Forelimb muscle (tissue), 1 donor: ENCODE measurements at places on chromosomes 12 and 14. TPM values are rescaled to one million over a fixed set of nuclear protein-coding genes. Genes with fewer than 3 reads are reported as not detected.

GNB3 gene
- 32.4 TPM for polyA plus RNA-seq

TECPR2 gene
- polyA plus RNA-seq: 12.1 TPM

CFAP251 gene
- polyA plus RNA-seq: 1.3 TPM

ANO2 gene
- 4.0 TPM for polyA plus RNA-seq

- DNase-seq: no peak
These were observed 23.7 kb downstream of the ANKRD9 start for GRCh38 chr14:102485693-102486512.

- no peak for DNase-seq
These were observed 55.6 kb downstream of the ZC3H14 start for GRCh38 chr14:88618476-88618875.

GRCh38 chr12:119956047-119956446, 33.0 kb upstream of the BICDL1 start:
- no peak for DNase-seq

DNA sequence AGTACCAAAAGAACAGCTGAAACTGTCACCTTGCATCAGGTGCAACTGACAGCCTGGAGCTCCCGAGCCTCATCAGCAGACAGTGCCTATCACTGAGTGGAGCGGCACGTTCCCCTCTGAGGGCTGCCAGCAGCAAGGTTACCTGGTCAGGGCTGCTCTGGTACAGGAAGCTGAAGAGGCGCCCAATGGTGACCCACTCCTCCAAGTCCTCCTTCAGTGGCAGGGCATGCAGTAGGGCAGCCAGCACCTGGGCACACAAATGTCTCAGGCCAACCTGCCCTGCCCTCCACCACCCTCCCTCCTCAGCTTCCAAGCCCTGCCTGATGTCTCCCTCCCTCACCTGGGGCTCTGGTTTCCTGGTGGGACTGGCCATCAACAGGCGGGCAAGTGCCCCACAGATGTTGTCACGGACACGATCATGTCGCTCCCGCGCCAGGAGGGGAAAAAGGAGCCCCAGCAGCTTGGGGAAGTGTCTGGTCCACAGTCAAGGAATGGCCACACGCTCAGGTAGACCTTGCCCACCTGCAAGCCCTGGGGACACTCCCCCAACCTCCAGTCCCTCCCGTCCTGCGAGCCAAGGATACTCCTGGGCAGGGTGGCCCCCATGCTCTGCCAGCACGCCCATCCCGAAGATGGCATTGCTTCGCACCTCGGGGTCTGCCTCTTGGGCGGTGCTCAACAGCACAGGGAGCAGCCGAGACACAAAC, 7.1 kb downstream of the IPO4 start:
- no peak for DNase-seq

- no peak for DNase-seq
These were observed 851.8 kb downstream of the TMEM121 start for GRCh38 chr14:106378191-106378590.

- no peak for DNase-seq
These were observed 6.3 kb upstream of the EMP1 start for GRCh38 chr12:13190275-13190674.

DNA sequence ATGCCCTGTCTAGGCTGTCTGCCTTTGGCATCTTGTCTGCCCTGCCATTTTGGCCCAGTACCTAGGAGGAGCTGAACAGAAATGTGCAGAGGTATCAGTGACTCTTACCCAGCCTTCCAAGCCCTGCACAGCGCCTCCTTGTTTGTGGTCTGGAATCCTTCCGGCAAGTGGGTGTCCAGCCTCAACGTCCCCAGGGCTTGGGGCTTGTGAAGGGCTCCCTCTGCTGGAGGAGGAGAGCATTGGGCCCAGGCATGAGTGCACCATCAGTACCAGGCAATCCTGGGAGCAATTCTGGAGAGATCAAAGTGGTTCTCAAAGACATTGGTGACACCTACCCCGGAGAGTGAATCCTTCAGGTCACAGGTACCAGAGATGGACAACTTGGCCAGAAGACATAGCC, 2.4 kb upstream of the TCL1B start:
- DNase-seq: no peak

DNA sequence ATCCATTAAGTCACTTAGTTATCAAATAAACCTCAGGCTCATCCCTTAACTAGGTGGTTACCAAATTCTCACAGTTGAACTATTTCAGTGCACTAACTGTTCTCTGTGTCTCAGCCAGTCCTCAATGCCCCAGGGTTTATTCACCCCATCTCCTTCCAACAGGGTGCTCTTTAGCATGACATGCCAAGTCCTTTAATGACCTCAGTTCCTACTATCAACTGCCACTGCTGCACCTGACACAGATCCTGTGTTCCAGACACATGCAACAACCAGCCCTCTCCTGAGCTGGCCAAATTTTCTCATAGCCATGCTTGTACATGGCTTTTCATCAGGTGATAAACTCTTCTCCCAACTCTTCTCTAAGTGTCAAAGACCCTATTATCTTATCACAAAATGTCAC, 80.0 kb downstream of the ATXN2 start:
- DNase-seq: no peak

DNA sequence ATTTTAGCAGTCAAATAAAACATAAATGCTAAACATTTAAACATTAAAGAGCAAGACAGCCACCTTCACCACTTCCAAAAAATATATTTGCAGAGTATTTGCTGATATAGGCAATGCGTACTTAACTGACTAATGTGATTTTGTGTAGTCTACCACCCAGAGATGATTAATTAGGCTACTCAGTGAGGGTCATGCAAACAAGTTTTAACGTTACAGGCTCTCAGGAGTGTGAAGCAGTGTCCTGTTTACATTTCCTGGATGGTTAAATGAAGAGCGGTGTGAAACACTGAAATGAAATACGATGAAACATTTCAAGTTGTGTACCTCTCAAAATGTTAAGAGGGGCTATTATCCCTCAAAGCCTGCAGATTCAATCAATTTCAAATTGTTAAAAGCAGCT, 165.8 kb upstream of the LRIG3 start:
- no peak for DNase-seq

- no peak for DNase-seq
These were observed 379.6 kb downstream of the FLRT2 start for GRCh38 chr14:85909581-85909980.

GRCh38 chr12:103696101-103696500, 109.0 kb downstream of the STAB2 start:
- DNase-seq: no peak

DNA sequence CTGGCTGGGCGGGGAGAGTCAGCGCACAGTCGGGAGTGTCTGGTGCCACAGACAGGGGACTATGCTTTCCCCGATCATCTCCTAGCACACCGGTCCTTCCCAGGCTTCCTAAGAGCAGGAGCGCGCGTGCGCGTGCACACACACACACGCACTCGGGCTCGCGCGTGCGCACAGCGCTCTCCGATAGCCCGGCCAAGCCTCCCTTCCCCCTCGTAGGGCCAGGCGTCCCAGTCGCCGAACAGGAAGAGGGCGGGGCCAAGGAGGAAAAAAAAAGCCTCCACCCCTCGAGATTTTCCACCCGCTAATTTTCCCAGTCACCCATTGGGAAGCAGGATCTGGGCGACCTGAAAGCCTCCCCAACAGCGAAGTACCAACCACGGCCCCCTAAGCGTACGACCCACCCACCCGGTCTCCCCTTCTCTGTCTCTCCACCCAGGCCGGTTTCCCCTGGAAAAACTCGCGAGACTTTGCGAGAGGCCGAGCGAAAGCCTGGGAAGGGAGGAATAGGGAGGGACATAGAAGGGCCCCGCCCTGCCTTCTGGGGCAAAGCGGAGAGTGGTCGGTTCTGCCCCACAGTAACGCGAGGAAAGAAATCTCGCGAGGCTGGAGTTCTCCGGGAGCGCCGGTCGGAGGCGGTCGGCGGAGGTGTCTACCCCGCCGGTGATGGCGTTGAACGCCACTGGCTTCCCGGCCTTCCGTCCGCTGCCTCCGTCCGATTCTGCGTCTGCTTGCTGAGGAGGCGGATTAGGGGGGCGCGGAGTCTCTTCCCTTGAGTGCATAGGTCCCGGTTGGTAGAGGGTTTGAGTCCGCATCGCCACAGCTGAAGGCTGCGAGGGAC, at the start of the genes FGFR1OP2 and INTS13:
TSS of gene FGFR1OP2 (plus strand) at position 608 of the 838 bp plus-strand sequence. CDS start 15,689 bp downstream, outside the sequence.
TSS of gene INTS13 (minus strand) at position 119 of the 838 bp plus-strand sequence. CDS start 1,178 bp downstream, outside the sequence.
- peak; percentile 98 for DNase-seq

- DNase-seq: no peak
These were observed 8.1 kb upstream of the RNF34 start for GRCh38 chr12:121391619-121392324.

GRCh38 chr12:30437044-30437443, 258.6 kb downstream of the IPO8 start:
- DNase-seq: no peak
